Fibroblast of mammary gland (primary cell): ENCODE measurements at places on chromosomes 1 and 21.

DNA sequence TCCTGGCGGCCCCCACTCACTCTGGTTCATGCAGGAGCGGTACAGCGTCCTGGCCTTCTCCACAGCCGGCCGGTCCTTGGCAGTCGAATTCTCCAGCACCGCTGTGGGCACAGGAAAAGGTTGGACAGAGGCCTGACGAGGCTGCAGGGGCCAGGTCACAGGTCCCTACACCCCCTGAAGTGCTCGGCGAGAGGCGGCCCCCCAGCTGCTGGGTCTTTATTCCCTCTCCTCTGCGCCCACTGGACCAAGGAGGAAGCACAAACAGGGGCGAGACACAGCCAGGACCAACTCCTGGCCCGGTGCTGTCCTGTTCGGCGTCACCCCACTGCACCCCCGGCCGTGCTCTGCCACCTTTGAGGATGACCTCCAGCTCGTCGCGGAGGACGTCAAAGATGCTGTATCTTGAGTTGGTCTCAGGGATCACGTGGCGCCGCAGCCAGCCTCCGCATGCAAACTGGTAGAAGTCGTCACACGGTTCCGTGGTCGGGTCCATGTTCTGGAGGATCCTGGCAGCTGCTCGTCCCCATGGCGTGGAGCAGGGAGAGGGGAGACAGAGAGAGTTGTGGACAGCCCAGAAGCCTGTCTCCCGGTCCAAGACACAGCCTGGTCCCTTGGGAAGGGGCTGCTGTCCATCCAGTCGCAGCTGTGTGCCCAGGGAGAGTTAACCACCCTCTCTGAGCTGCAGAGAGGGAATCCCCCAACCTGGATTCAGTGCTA, 22.9 kb downstream of the PRXL2B start:
- DNase-seq = no peak

DNA sequence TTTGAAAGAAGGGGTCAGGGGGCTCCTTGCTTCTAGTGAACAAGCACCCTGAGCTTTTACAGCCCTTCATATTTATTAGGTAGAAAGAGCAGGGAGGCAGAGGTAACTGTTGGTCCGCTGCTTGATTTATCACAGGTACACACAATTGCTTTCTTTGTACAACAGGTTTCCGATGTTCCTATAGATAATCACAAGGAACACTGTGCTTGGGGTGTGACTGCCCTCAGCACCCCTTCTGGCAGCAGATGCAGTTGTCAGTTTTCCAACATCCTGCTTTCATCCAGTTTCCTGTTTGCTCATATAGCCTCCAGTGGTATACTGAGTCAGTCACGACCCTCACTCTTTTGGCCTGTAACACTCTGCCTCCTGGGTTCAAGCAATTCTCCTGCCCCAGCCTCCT, 40.6 kb downstream of the SCP2 start:
- no peak for DNase-seq

GRCh38 chr1:60906526-60906925, 175.8 kb upstream of the NFIA start:
- DNase-seq = no peak

- peak; percentile 55 for DNase-seq
These were observed 6.6 kb downstream of the HEYL start for GRCh38 chr1:39632682-39633417.

GRCh38 chr1:187716160-187716559, 887.4 kb downstream of the PLA2G4A start:
- DNase-seq = no peak

GRCh38 chr21:42609811-42610210, 43.6 kb upstream of the PDE9A start:
- no peak for DNase-seq

DNA sequence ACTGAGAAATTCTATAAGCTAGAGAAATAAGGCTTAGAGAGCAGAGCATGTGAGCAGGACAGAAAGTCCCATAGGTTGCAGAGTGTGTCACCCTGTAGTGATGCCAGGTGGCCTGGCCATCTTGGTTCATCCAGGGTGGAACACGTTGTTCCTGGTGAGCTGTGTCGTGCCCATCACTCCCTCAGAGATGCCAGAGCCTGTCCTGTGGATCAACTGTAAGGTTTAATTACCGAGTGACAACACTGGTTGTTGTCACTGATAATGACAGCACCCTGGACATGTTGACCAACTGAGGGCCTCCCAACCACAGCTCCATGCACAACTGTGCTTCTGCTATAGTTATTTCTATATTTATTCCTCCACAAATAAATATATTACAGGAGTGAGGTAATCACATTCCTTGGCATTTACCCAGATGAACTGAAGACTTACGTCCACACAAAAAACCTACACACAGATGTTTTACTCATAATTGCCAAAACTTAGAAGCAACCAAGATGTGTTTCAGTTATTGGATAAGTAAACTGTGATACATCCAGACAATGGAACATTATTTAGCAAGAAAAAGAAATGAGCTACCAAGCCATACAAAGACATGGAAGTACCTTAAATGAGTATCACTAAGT, 6.2 kb downstream of the C1orf198 start:
- peak; percentile 86 for DNase-seq

- DNase-seq = no peak
These were observed 13.4 kb downstream of the PLA2G5 start for GRCh38 chr1:20083178-20083944.

DNA sequence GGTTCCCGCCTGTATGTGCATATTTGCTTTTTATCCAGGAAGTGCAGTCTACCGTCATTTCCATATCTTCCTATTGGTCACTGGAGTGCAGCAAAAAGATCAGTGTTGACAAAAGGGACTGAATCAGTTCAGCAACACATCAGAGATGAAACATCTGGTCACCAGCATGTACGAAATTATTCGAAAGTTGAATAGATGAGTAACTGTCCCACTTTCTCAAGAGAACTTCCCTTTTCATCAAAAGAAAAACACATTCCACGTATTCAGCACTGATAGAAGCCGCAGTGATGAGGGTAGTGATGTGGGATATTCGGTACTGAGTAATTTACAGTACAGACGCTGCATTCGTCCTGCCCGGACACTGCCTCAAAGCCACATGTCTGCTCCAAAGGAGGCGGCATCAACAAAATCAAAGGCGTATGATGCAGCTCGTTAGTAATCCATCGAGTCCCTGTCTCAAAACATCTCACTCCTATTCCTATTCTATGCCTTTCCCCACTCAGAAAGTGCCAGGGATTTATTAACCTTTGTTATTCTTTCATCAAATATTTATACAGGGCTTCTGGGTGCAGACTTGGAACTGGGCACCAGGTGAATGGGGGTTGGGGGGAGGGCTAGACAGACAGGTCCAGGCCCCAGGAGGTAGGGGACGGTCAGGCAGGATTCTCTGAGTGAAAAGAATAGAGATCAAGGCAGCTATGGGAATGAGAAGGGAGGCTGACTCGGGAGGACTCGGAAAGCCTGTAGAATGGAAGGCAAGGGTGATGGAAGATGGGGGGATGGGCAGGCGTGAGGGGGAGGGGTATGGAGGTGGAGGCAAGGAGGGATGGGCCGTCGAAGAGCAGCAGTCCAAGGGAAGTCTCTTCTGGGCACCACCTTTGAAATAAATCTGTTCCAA, 79.5 kb upstream of the SLC45A1 start:
- peak; percentile 98 for DNase-seq

DNA sequence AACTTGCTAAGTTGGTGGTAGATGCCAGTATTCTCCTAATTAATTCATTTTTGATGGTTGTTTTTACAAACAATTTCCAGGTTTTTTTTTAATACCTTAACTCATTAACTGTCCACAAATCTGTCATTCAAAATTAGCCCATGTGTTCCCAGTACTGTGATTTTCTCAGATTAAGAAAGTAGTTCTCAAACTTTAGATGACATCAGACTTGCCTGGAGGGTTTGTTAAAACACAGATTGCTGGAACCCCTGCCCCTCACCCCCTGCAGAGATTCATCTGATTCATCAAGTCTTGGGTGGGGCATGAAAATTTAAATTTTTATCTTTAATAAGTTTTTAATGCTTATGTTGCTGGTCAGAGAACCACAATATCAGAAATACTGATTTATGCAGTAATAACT, 130.5 kb downstream of the BACH1 start:
- no peak for DNase-seq

- DNase-seq = peak; percentile 61
These were observed 13.4 kb downstream of the KCNE1 start for GRCh38 chr21:34498623-34499022.

- no peak for DNase-seq
These were observed 132.0 kb downstream of the SYF2 start for GRCh38 chr1:25100151-25100833.

DNA sequence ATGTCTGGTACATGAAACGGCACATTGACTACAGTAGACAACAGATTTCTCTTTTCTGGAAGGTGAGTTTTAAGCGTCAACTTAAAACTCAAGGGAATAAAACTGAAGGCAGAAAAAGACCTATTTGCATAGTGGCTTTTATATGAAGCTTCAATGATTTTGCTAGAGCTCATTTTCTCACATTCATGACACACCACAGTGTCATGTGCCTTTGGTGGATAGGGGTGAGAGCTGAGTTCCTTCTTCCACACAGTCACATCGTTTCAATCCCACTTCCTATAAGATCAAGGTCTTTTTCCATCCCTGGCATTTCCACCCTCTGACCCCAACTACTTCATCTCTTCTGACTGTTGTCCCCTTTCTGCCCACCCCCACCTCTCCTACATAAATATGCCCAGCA, 31.0 kb downstream of the IL12RB2 start:
- no peak for DNase-seq

DNA sequence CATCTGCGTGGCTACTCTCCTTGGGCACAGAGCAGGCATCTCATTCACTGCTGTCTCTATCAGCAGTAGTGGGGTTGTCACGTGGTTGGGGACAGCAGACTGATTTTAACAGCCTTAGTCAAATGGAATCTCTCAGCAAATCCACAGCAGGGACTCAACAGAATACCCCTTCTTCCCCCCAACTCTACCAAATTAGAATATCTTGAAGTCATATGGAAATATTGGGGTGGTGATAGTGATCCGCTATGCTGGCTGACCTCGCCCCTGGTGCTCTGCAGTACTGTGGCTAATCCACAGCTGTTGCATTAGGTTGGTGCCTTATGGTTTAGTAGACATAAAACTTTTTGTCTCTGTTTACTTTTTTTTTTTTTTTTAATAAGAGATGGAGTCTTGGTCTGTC, 23.9 kb downstream of the HHAT start:
- DNase-seq = no peak

DNA sequence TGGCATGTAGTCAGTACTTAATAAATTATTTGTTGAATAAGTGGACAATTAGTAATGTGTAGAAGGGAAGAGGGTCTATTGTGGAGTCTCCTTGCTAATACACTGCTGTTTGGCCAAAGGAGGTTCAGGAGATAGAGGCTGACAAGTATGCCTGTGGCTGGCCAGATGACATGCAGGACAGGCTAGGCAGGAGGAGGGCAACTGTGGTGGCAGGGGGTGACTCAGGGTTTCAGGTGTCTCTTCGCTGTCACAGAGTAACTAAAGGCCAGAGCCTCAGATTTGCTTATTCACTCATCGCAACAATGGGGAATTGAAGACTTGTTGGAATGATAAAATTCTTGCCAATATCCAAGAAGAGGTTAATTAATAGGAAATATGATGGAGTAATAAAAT, 33.1 kb downstream of the THRAP3 start:
- no peak for DNase-seq
